ENCODE measurements at places on chromosomes 6 and 20.
A peak's percentile ranks its signal among the peaks of the same experiment; 100 is the strongest.

DNA sequence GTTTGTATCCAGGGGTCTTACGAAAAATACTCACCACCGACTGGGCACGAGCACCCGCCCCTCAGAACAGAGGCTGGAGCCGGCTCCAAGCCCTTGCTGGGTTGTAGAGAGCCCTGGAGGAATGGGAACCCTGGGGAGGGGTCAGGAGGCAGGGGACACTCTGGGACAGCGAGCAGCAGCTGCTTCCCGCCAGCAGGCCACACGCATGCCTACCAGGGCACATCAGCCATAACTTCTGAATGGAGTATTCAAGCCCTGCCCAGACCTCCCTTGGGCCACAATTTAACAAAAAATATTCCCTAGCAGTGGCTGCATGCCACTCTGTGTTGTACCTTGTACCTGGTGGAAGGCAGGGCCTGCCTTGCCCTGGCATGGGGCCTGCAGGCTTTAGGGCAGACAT lies 31.6 kb upstream of the CD93 start:
- DNase-seq = no peak

DNA sequence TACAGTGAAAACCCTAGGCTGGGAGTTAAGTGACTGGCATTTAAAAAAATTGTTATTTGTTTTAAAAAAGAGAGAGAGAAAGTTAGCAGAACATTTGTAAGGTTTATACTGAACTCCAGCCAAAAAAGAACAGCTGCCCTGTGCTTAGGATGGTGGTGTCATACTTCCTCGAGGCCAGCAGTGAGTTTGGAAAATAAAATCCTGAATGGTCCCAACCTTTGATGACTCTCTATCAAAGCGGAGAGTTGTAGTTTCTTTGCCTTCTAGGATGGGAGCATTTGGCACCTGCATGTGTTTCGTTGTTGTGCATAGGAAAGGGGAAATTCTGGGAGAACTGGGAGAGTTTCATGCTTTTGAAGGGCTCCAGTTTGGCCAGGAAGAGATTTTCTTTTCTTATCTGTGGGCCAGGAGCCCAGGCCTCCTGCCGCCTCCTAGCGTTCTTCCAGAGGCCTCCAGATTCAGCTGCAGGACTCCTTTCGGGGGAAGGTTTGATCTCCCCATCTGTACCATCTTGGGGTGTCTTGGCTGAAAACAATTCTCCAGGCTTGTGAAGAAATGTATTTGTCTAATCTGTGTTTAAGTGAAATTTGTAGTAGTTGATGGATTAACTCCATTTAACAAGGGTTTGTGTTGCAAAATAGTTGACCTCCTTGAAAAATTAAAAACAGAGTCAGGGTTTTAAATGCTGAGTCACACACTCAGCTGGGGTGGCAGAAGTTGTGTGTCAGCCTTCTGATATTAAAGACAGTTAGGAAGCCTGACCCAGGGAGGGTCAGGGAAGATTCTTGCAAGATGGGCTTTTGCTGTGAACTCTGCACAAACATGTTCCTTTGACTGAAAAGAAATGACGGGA lies 63.4 kb downstream of the TXNDC5 start:
- peak; percentile 13 for DNase-seq

- peak; percentile 59 for DNase-seq
Observed at GRCh38 chr6:42406306-42407280, 45.1 kb downstream of the TRERF1 start.

- no peak for DNase-seq
Observed at GRCh38 chr6:32558426-32559057, 28.5 kb upstream of the HLA-DRB5 start.

- no peak for DNase-seq
Observed at GRCh38 chr6:167811442-167812087, 15.1 kb upstream of the AFDN start.

- no peak for DNase-seq
Observed at GRCh38 chr6:153085239-153085638, 45.8 kb downstream of the RGS17 start.

DNA sequence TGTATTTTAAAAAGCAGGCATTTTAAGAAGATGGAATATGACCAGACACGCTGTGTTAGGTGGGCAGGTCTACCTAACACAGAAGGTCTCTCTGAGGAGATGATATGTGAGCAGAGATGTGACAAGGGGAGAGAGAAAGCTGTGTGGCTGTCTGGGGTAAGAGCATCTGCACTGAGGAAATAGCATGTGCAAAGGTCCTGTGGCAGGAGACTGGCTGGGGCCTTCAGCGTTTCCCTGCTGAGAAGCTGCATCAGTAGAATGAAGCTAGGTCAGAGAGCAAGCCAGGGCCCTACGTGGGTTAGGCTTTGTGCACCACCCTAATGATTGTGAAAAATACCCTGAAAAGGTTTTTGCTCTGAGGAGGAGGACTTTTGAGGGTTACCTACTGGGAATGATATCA lies 87.0 kb downstream of the TXNDC5 start:
- no peak for DNase-seq

DNA sequence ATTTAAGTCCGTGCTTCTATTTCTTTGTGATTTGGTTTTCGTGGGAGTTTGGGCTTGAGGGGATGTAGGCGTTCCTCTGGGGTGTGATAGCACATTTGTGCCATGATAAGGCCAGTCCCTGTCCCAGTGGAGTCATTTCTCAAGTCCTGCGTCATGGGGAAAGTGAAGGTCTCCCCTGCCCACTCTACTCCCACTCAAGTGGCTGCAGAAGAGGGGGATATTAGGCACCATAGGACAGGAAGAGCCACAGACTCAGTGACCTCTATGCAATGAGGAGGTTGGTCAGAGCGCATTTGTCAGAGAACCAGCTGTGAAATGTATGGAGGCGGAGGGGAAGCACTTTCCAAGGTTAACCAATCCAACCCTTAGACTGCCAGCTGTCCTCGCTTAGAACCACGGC lies 51.9 kb upstream of the EDN1 start:
- DNase-seq = no peak

- peak; percentile 56 for DNase-seq
Observed at GRCh38 chr6:154276810-154277628, 79.6 kb downstream of the IPCEF1 start.

DNA sequence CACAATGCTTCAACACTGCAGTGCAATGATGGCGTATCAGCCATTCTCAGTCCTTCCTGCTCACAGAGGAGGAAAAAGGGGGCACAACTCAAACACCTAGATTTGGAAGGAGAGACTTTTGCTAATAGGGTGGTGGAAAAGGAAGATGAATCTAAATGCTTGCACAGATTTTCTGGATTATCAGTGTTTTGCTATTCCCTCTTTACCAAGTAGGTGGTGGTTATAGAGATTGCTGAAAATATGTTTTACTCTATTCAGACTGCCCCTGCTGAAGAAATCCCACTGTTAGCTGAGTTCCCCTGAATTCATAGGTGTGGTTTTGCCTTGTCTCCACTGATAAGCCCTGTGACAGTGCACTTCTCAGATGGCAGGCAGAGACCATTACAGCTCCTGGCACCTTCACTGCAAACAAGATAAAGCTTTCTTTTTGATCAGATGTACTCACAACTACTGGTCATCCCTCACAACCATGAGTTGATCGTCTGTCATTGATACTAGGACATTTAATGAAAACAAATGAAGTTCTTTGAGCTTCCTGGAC lies 311.4 kb downstream of the KIF16B start:
- DNase-seq = no peak

- no peak for DNase-seq
Observed at GRCh38 chr20:31757254-31757653, 18.2 kb downstream of the TPX2 start.

DNA sequence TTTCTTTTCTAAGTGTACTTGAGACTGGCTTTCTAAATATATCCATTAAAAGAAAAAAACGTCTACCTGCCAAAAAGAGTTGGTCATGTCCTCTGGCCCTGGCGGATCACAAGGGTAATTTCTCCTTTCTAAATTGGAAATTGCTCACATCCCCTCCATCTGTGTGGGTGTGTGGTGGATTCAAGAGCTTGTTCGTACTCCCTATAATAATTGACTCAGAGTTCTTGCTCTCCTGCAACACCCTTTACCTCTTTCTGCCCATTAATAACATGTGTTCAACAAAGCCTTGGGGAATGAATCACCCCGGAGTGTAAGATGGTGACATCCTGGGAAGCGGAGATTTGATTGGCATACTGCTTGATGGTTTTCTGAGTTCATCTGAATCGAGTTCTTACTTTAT lies 263.8 kb downstream of the ALDH8A1 start:
- peak; percentile 91 for DNase-seq

DNA sequence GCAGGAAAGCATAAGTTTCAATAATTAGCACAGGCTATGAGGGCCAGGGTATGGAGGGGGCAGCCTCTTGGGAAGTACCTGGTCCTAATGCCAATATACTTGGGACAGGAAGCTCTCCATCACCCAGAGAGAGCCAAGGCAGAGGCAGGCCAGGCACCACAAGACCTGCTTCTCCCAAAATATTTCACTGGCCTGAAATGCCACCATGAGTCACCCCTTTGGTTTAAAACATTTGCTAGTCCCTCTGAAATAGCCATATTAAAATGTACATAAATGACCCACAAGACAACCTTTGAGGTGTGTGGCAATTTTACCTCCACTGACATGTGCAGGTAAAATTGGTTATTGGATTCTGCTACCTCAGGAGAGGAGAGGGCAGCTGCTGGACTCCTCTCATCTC lies 23.4 kb upstream of the SCUBE3 start:
- DNase-seq = no peak

- DNase-seq = no peak
Observed at GRCh38 chr20:47574616-47575364, 73.1 kb downstream of the NCOA3 start.

- peak; percentile 79 for DNase-seq
Observed at GRCh38 chr6:139520321-139520768, 145.9 kb upstream of the CITED2 start.

GRCh38 chr6:30654798-30655742 lies 8.1 kb downstream of the C6orf136 start:
- DNase-seq = no peak

- DNase-seq = peak; percentile 88
Observed at GRCh38 chr6:15417811-15418210, 171.9 kb downstream of the JARID2 start.

DNA sequence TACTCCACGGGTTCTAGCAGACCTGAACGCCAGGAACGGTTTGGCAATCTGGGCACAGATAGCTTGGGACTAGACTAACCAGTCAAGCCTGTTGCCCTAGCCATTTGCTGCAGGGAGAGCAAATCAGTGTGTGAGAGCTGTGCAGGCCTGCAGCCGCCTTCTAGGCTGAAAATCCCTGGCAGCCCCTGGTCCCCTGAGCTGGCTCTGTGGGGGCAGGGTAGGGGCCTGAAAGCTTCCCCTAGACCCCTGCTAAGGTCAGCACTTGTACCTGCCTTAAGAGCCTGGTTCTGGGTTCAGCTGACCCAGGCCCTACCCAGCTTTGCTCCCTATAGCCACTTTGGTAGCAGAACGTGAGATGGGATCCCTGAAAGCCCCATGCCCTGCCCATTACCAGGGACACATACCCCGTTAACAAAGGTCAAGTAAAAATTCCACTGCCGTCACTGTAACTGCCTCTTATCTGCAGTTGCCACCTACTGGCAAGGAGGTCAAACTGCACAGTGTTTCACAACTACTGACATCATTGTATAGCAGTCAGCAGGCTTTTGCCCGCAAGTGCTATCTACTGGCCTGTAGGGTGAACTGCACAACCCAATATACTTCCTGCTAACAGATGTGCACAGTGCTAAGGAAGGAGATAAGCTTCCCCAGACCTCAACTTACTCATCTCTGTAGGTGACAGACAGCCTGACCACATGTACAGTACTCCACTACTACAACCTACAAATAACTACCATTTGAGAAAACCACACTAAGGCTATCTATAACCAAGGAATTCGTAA lies 95.1 kb upstream of the OLIG3 start:
- DNase-seq = peak; percentile 10

GRCh38 chr6:12395898-12396297 lies 105.7 kb downstream of the EDN1 start:
- no peak for DNase-seq

- no peak for DNase-seq
Observed at GRCh38 chr6:82143041-82143481, 104.5 kb downstream of the IBTK start.

GRCh38 chr6:135310291-135310690 lies 129.2 kb downstream of the MYB start:
- no peak for DNase-seq

DNA sequence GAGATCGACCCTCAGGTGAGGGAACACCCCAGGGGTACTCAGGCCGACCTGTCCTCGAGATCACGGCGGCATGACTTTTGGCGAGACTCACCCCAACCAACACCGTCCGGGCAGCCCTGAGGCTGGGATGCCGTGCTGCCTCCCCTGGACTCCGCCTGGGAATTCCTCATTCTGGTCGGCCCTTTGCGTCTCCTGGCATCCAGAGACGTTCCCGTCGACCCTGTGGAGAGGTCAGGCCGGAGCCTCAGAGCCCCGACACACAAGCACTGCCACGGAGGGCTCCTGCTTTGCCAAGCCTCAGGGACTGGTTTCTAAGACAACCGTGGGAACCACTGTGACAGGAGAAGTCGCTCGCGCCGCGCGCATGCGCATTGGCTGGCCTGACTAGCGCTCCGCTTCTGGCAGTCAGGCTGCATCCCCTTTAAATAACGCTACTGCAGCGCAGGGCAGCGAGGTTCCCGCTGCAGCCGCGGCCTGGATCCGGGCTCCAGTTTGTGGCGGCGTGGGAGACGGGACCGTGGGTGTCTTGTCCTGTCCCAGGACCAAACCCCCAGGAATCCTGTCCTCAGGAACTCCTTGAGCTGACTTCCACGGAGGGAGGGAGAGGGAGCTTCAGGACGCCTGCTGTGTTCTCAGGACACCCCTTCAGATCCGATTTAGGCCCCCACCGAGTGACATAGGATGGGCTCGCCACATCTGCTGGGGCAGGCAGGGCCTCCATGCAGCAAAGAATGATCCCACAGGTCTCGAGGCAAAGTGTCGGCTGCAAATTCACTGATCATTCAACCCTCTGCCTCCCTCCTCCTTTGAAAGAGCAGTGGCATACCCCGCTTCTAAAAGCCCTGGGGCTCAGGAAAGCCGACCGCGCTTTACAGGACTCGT lies 163.2 kb upstream of the ZNF337 start:
- no peak for DNase-seq

- DNase-seq = peak; percentile 77
Observed at GRCh38 chr6:136969433-136969832, 47.3 kb downstream of the SLC35D3 start.

- DNase-seq = no peak
Observed at GRCh38 chr6:4781967-4782575, 5.9 kb downstream of the CDYL start.

DNA sequence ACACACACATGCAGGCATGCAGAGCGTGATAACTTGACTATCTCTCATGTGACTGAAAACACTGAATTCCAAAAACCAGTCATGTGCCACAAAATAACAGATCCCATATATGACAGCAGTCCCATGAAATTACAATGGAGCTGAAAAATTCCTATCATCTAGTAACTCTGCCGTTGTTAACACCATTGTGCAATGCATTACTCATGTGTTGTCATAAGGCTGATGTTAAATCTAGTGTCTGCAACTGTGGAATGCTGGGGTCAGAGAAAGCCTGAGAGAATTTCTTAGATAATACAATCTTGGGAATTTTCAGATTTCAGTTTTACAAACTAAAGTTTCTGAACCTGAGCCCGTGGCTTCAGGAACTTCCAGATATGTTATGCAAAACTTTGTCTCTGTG lies 70.2 kb downstream of the LYRM4 start:
- peak; percentile 89 for DNase-seq

GRCh38 chr20:34705397-34706301 lies 1.5 kb downstream of the TP53INP2 start:
- DNase-seq = peak; percentile 68

All from MCF 10A (cell line).